ENCODE measurements at places on chromosomes 3 and 15. TPM values are rescaled to one million over a fixed set of nuclear protein-coding genes. Genes with fewer than 3 reads are reported as not detected.

The LZTFL1 gene
- 6.4 TPM for total RNA-seq

The CSPG4 gene
- total RNA-seq: not detected

The SPINK8 gene
- total RNA-seq: not detected

The FAM162A gene
- total RNA-seq: 102 TPM

The TERC gene
- 11.5 TPM for total RNA-seq

The CADPS gene
- total RNA-seq: not detected

The SLC6A1 gene
- total RNA-seq: not detected

The MAP2K5 gene
- 17.4 TPM for total RNA-seq

The MTHFS gene
- 46.2 TPM for total RNA-seq

The CAMK2N2 gene
- total RNA-seq: 0.21 TPM

The IMPG2 gene
- total RNA-seq: 0.10 TPM
